ENCODE measurements at places on chromosomes 7 and 10.

DNA sequence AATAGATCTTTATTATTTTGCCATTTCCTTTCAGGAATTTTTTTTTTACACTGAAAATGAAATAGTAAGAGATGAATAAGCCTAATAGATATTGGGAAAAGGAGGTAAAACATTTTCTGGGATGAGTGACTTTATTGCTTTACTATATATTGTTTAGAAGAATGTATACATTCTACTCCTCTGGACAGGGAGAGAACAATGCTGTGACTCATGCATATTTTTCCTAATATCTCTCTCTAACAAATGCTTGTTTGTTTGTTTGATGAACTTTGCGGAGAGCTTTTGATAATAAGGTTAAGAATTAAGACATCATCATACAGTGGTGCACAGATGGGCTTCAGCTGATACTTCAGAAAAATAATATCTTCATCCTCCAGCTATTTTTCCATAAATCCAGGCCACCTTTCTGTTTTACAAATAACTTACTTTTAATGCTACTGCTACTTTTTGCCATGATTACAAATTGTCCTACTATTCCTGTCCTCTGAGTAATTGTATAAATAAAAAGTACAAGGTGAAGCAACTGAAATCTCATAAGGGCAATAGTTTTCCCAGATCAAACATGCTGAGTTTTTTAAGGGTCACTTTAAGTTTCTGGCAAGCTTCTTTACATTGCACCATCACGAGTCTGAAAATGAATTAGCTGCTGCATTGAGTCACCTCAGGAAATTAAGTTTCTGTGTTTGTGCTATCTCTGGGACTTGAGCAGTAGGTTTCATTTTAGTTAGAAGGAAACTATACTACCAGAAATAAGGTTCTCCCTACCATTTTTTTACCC, 207.3 kb upstream of the POT1 start:
- DNase-seq: no peak

DNA sequence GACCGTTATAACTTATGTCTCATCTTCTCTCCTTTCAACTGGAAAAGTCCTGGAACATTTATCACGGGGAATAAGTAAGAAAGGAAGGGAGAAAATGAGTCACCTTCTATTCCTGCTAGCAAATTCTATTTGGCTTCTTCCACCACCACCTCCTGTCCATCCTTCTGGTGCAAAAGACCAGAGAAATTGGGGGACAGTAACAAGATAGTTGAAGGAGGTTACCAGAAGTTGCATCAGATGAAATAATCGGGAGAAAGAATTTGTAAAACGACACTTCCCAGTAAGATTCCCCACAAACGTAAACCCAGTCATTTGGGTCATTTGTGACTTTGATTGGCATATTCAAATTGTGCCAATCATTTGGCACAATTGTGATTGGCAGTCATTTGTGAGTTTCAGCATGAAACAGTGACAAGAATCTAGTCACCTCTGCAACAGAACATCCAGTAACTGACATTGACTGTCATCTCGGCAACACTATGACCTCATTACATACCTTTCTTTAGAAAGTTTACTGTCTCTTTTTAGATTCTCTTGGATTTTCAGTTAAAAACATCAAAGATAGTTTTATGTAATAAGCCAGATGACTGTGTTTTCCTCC, 51.3 kb upstream of the PIK3CG start:
- DNase-seq: no peak

DNA sequence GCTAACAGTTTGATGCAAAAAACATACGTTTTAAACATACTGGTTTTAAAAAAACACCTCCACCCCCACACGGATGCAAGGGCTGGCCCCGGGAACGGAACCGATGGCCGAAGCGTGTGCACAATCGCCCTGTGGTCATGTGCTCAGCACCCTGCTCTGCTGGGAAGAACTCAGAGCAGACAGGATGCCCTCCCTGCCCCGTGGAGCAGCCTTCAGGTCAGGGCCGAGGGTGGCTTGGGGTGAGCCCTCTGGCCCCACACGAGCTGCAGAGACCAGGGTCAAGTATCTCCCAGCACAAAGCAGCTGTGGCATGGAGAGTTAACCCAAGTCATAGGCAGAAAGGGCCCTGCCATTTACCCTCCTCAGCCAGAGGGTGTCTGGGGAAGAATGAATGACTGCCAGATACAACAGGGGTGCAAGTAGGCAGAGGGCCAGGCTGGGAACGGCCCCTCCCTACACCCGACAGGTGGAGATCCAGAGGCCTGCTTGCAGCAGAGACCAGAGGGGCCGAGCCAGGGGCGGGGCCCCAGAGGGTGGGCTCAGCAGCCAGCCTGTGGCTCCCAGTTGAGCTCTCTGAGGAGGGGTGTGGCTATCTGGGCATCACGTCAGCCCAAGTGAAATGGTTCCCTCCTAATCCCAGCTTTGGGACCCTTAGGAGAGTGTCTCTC, 56.8 kb downstream of the ZRANB1 start:
- DNase-seq: no peak

DNA sequence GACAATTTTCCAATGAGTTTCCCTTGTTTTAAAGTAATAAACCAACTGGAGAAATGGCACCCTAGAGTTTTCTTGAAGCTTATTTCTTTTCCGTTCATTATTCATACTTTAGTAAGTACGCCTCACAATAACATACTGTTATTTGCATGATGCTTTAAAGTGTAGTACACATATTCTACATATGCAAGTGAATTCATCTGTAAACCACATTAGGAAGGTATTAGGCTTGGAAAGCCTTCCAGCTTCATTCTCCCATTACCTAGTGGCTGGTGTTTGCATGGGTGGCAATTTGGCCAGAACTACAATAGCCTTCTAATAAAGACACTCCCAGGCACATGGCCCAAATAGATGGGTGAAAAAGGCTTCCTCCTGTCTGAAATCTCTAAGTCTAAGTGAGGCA, 45.5 kb upstream of the KIAA1217 start:
- DNase-seq: no peak

DNA sequence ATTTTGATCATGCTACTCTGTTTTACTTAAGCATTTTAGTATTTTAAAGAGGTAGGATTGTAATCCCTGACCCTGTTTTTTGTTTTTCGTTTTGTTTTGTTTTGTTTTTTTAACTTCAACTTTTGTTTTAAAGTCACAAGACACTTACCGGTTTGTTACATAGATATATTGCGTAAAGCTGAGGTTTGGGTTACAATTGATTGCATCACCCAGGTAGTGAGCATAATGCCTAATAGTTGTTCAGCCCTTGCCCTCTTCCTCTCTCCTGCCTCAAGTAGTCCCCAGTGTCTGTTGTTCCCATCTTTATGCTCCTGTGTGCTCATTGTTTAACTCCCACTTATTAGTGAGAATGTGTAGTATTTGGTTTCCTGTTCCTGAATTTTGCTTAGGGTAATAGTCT, 93.1 kb upstream of the TEX47 start:
- DNase-seq: no peak

GRCh38 chr10:24449321-24449740, 240.4 kb downstream of the KIAA1217 start:
- DNase-seq: no peak

DNA sequence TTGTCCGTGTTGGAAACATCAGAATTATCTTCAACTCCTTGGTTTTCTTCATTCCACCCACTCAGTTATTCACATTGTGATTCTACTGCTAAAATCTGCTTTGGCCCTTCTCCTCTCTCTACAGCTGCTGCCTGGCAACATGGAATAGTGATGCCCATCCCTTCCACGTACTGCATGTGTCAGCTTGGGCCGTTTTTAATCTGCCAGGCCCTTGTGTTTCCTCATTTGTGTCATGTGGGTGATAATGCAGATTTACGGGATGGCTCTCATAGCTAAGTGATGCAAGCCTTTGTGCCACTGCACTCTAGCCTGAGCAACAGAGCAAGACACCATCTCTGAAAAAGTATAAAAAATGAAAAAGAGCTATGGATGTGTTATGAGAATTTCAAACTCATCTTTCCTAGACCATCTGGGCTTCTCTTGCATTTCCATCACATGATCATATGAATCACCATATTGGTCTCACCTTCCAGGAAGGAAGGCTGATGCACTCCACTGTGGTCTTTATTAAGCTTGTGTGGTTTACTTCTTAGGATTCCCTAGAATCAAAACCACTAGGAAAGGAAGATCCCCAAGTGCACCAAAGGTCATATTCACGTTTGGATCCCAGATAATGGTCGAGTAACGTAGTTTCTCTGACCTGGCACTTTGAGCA, 20.6 kb upstream of the CELF2 start:
- DNase-seq: no peak

DNA sequence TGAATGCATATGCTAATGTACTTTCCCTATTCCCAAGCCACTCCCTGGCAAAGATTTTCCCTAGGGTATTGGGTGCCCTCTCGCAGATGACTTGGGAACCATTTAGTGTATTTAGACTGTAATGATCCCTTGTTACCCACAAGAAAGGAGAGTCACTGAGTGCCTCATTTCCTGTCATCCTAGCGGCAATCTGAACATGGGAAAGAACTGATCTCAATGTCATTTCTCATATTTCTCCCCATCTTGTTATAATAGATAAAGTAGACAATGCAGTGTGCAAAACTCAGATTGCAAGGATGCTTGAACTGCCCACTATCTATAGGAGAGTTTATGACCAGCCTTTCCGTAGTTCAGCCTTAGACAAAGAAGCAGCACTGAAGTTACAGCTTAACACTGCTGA, 123.3 kb downstream of the MICU1 start:
- DNase-seq: no peak

DNA sequence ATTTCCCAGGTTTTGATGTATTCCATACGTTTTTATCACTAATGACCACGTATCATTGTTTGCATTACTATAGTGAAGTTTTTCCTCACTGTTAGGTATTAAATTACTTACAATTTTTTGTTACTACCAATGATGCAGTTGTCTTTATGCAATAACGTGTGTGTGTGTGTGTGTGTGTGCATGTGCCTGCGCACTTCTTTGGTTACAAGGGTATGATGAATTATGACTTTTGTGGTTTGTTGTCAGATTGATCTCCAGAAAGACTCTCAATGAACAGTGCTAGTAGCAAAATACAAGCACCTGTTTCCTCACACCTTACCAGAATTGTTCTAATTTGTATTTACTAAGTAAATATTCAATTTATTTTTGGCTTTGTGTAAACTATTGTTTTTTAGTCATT, 51.5 kb downstream of the MCMBP start:
- no peak for DNase-seq

DNA sequence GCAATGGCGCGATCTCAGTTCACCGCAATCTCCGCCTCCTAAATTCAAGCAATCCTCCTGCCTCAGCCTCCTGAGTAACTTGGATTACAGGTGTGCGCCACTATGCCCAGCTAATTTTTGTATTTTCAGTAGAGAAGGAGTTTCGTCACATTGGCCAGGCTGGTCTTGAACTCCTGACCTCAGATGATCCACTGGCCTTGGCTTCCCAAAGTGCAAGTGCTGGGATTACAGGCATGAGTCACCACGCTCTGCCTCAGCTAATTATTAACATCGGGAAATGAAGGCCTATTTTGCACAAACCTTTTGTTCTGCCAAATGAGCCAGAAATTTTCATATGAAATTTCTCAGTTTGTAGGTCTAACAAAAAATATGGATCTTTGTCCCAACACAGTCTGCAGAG, 106.7 kb upstream of the ODAD2 start:
- DNase-seq: no peak

DNA sequence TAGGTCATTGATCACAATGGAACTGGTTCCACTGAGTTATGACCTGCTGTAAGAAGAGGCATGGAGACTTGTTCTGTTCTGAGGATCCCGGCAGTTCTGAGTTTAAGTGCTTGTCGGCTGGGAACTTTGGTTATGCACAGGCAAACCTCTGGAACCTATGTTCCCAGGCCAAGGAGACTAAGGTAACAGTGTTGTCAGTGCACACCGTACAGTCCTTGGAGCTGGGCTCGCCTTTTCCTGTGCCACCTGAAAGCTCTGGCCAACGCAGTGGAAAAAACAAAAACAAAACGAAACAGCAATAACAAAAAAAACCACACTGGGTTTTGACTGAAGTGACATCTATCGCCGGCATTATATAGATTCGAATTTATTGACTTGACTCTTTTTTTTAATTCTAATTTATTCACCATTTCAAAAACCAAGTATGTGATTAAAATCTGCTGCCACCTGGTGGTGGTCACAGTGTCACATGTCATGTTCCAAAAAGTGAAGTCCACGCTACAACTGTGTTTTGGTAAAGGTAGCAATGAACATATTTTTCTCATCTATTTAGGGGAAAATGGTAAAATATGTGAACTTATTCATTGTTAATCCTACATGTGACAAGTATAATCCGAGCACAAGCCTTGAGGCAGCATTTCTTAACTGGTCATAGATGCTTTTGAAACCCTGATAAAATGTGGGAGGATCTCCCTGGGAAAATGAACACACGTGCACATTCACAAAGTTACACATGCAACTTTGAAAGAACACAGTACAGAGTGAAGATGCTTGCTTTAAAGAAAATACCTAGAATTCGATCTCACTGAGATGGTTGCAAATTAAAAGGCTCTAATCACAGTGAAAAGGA, 113.8 kb upstream of the PPP2R2D start:
- DNase-seq: no peak

GRCh38 chr10:51186361-51186760, 112.1 kb downstream of the PRKG1 start:
- no peak for DNase-seq

DNA sequence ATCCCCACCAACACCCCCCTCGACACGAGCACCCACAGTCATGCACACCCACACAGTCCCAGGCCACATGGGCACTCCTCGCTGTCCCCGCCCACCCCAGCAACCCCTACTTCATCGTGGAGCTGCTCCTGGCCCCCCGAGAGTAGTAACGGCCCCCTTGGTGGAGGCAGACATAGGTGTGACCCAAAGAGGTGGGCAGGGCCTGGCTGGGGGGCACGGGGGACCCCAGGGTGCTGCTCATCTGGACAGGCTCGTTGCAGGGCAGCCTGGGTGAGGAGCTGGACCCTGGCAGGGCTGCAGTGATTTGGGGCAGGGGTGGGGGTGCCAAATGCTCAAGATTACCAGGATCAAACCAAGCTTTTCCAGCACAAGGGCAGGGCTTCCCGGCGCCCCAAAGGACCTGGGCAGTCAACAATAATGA, 42.4 kb upstream of the ZMIZ1 start:
- DNase-seq: no peak

- DNase-seq: no peak
Observed at GRCh38 chr7:56157238-56157790, 41.1 kb upstream of the NUPR2 start.

DNA sequence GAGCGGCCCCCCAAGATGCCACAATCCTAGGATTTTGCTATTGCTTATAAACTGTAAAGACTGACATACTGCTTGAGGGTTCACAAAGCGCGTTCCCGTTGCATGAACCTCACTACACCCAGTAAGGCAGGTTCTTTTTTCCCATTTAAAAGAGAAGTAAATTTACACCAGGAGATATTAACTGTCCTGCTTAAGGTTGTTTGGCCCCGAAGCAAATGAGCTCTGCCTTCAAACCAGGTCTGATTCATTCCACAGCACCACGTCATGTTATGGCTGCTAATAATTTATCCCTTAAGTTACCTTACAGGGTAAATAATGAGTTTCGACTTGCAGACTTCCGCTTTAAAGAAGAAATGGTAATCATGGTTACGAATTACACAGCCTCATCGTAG, 559 bp upstream of the FKBP14 start:
- no peak for DNase-seq
